ENCODE measurements at places on chromosomes 3 and 15. TPM values are rescaled to one million over a fixed set of nuclear protein-coding genes. Genes with fewer than 3 reads are reported as not detected.

DNA sequence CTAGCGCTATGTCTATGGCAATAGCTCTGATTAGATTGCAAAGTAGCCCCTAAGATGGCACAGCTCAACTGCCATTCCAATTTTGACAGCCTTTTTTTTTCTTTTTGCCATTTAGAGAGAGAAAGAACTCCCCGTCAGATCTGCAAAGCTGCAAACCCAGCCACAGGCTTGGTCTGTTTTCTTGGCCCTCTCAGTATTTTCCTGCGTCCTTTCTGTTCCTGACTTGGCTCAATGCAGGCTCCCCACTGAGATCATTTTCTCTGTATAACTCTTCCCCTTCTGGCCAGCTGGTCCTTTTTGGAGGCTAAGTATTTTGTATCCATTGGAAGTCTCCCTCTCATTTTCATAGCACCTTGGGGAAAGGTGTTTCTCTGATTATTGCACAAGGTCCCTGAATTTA lies 386.7 kb downstream of the UNC13C start:
- no peak for DNase-seq

GRCh38 chr15:37100109-37100965 lies at the start of gene MEIS2:
Gene MEIS2, minus strand, starts transcription at chr15:37100549. Its CDS starts 1,083 bp downstream, at chr15:37099466.
- peak; percentile 51 for DNase-seq

- DNase-seq, result no peak
Observed at GRCh38 chr3:141419946-141420345, 51.6 kb downstream of the ZBTB38 start.

DNA sequence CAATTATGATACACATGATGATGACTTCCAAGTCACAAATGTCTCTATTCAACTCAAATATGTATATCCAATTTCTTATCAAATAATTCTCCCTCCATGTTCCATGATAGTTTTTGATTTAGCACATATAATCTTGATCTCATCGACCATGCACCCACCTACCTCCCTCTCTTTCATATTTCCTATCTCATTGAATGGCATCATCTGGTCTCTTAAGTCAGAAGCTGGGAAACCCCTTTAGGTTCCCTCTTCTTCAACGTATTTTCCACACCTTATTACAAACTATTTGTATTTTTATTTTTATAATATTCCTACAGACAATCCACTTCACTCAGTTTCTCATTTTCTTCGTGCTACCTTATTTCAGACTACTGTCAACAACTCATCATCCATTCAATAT lies 56.9 kb upstream of the DPH6 start:
- DNase-seq, result no peak

DNA sequence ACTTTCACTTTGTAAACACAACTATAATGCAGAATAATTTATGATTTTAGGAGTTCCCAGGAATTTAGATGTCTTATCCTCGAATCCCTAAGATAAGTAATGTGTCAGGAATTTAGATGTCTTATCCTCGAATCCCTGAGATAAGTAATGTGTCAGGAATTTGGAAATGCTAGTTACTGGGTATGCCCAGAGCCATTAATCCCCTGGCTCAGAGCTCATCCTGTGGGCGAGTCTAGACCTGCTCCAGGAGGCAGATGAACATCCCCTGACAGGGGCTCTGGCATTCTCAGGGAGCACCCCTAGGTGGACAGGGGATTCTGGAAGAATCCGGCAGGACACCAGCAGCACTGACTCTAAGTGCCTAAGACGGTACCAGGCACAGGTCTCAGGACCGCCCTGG lies 163.3 kb downstream of the ARRDC4 start:
- no peak for DNase-seq

GRCh38 chr3:118262800-118263402 lies 771.7 kb downstream of the IGSF11 start:
- no peak for DNase-seq

- DNase-seq, result no peak
Observed at GRCh38 chr15:70358871-70359647, 261.3 kb upstream of the TLE3 start.

DNA sequence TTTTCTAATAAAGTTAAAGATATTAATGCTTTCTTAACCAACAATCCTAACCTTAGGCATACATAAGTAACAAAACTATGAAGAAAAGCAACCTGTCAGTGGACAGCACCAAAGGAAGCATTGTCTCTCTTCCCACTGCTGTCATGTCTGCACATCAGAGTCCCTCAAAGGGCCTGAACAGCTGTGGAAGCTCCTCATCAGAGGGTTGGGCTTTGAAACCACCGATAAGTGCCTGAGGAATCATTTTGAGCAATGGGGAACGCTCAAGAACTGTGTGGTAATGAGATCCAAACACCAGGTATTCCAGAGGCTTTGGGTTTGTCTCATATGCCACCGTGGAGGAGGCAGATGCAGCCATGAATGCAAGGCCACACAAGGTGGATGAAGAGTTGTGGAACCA lies 182.5 kb downstream of the FMN1 start:
- no peak for DNase-seq

- DNase-seq, result no peak
Observed at GRCh38 chr3:25430287-25430934, 2.3 kb downstream of the RARB start.

DNA sequence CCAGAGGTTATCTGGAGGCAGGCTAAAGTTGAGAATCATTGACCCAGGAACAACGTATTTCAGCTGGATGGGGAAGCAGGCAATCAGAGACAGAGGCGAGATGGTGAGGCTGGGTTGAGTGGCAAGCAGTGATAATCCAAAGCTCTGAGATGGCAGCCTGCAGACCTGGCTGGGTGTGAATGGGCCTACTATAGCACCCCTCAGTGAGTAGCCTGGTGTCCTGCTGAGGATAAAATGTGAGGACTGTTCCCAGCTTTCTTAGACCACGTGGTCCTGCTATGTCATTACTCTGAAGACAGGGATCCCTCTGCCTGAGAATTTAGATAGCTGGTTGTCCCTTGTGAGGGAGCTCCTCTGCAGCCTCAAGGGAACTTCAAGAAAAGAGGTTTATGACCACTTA lies 141.5 kb downstream of the ARPP21 start:
- DNase-seq, result no peak

- no peak for DNase-seq
Observed at GRCh38 chr3:59981377-59981776, 931.6 kb upstream of the CFAP20DC start.

DNA sequence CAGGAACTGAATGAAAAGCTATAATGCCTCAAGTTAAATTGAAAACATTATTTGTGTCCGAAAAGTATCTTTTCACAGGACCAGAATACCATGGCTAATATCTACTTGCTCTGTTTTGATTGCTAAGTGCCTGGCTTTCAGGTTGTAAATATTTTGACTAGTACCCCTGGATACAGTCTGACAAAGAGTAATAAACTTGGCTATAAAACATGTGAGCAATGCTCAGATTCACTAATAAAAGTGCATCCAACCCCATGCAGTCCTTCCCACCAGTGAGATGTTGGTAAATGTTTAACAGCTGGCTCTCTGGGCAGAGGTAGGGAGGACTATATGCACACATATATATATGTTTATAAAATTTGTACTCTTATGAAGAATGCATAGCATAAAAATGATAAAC lies 281.8 kb upstream of the TGFBR2 start:
- no peak for DNase-seq

DNA sequence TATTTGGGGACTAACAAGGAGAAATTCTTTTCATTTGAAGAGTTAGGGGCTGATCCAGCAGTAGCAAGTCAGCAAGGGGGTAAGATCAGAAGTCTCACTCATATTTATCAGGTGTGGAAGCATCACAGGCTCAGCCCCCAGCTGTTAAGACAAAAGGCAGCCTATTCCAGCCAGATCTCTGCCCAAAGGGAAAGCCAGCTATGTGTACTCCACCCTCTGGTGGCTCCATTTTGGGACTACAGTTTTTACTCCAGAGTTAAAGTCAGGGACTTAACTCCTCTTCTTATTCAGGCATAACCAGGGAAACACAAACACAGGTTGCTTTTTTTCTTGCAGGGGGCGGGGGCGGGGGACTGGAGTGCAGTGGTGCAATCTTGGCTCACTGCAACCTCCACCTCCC lies 19.2 kb downstream of the UBP1 start:
- DNase-seq, result no peak

GRCh38 chr3:52679199-52679538 lies 6.5 kb downstream of the PBRM1 start:
- no peak for DNase-seq

DNA sequence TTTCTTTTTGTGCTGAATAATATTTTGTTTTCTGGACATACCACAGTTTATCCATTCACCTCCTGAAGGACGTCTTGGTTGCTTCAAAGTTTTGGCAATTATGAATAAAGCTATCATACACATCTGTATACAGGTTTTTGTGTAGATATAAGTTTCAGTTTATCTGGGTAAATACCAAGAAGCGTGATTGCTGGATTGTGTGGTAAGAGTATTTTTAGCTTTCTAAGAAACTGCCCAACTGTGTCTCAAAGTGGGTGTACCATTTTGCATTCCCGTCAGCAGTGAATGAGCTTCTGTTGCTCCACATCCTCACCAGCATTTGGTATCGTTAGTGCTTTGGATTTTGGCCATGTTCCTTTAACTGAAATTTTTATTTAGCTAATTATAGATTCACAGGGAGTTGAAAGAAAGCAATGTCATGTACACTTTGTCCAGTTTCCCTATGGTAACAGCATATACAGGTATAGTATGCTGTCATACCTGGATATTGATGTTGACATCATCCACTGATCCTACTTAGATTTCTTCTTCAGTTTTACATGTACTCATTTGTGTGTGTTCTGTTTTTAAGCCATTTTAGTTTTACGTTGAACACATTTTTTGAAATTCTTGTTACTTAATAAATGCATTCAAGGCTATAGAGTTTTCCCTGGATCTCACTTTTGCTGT lies 11.9 kb downstream of the ARID3B start:
- peak; percentile 43 for DNase-seq

DNA sequence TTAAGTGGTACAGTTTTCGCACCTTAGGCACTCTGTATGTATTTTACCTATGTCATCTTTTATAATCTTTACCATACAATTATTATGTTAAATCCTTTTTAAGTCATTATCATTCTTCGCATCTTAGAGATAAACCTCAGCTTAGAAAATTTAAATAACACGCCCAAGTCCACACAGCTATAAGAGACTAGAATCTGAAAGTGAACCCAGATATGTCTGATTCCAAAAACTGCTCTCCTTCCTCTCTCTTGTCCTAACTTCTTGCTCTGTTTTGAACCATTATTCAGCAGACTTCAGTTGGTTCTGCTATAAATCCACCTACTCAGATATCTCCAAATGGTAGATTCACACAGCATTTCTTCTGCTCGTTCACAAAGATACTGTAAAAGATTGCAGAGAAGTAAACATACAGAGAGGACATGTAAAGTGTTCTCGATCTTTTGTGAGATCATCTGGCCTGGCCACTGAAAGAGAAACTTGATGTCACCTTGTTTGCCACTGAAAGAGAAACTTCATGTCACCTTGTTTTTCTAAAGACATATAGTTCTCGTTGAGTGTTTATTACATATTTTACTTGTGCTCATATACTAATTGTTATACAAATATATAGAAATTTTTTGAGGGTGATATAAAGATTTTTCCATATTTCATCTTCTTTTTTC lies 533.2 kb downstream of the GRM7 start:
- no peak for DNase-seq

- DNase-seq, result no peak
Observed at GRCh38 chr3:30233913-30234646, 372.3 kb upstream of the TGFBR2 start.

DNA sequence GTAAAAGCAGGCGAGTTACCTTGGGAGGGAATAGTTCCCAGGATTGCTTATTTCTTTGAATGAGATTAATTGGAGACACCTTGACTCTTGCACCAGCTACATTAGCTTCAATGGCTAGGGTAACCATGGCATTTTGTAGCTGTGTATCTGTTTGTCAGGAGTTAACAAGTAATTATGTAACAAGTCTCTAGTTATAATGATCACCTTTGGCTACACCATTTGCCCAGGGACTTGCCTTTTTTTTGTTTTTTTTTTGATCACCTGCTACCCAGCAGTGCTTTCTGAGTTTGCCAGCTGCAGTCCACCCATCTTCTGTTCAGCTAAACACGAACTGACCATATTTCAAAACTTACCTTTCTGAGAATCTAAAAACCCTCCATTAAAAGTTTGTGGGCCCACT lies 2.2 kb downstream of the MED12L start:
- DNase-seq, result no peak

Gene CPNE4
- not detected for total RNA-seq

Gene FHIT
- 9.7 TPM for total RNA-seq

Gene LMAN1L
- total RNA-seq, result 0.48 TPM

Gene KCNH8
- total RNA-seq, result not detected

Gene RMDN3
- total RNA-seq, result 28.4 TPM

Gene TEX55
- total RNA-seq, result not detected

Gene FAM174B
- 2.8 TPM for total RNA-seq

Gene SERPINI2
- total RNA-seq, result not detected

Gene MUSTN1
- 3.3 TPM for total RNA-seq

All from activated CD4-positive, alpha-beta memory T cell treated with anti-CD3 and anti-CD28 coated beads, Interleukin-2, amount 10 ng/mL, durations not matched to agents 7 days and 5 days (primary cell).